ENCODE measurements at places on chromosomes 4 and X.

- no peak for DNase-seq
Measured at GRCh38 chr4:156734965-156735895, 236.4 kb downstream of the PDGFC start.

- no peak for DNase-seq
Measured at GRCh38 chrX:110414273-110414672, 55.6 kb downstream of the RTL9 start.

DNA sequence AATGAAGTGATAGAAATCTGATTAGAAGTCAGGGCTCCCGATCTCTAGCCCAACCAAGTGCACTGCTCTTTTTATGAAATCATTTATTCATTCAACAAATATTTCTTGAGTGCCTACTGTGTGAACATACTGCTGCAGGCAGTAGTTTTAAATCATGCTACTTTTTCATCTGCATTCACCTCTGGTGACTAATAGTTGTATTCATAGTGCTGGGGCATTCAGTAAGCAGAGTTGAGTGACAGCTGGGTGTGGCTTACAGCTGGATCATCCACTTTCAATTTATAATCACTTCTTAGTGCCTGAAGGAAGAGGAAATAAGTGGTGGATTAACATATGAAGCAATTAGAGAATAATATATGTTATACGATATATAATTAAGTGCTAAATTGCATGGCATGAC lies 94.1 kb upstream of the HPRT1 start:
- no peak for DNase-seq

- DNase-seq, result no peak
Measured at GRCh38 chr4:135353008-135353407, 1151.4 kb upstream of the PABPC4L start.

All from suppressor macrophage treated with lipopolysaccharide for 4 hours (primary cell).